Activated CD4-positive, alpha-beta T cell treated with anti-CD3 and anti-CD28 coated beads, Interleukin-2, Interleukin-4, amounts not matched to agents 100 ng/mL and 50 ng/mL, durations not matched to agents 16 hours and 8 hours (primary cell): ENCODE measurements at places on chromosomes 11 and 22.

DNA sequence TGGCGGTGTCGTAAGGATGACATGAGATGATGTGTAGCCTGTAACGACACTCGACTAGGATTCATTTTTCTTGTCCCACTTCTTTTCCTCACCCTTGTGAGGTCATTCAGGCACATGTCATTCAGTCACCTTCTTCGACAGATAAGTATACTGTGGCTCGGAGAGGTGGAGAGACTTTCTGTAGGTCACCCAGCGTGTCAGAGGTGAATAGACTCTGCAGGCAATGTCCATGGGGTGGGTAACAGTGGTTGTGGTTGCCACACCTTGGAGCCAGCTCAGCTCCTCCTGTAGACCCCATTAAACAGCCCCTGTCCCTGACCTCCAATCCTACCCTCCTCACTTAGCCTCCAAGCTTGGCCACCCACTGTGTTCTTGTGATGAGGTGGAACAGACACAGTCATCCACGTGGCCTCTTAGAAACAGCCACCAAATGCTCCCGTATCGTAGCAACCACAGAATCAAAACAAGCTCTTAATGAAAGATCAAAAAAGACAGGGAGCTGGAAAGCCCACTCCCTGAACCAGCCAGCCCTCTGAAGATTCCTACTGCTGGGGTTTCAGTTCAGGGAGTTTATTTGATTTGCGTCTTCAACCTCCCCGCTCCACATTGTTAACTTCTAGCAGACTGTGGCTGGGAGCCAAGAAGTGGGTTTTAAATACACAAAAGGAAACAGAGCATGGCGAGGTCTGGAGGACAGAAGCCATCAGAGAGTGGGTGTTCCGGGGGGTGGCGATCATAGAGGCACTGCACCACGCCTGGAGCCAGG, 89.0 kb upstream of the GRK3 start:
- no peak for DNase-seq

DNA sequence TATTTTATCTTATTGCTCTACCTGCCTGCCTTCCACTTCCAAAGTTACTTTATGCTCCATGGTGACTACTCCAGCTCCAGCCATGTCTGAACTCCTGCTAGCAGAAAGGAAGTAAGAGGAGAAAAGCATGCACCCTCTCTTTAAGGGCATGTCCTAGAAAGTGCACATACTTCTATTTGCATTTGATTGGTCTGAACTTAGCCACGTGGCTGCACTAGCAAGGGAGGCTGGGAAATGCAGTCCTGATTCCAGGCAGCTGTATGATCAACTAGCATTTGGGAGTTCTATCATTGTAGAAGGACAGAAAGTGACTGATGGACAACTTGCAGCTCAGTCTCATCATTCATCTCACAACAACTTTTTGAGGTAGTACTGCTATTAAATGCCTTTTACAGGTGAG, 515.7 kb downstream of the BUD13 start:
- DNase-seq: no peak

GRCh38 chr22:39469326-39469680, 12.5 kb downstream of the MGAT3 start:
- no peak for DNase-seq

DNA sequence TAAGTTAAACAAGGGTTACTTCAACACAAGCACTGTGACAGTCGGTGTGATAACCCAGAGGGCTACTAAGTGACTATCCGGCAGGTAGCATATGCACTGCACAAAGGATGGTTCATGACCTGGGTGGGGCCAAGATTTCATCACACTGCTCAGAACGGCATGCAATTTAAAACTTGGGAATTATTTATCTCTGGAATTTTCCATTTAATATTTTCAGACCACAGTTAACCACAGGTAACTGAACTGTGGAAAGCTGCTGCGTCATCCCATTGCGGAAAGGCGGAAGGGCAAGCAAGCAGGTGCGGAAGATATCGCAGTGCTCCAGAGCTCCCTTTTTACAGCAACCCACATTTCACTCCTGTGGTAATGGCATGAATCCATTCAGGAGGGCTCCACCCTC, 540.8 kb downstream of the INSC start:
- no peak for DNase-seq

- DNase-seq: no peak
These were observed 456.2 kb downstream of the BRD1 start for GRCh38 chr22:49371325-49372110.

- no peak for DNase-seq
These were observed 42.6 kb upstream of the IGSF9B start for GRCh38 chr11:133999355-133999754.

DNA sequence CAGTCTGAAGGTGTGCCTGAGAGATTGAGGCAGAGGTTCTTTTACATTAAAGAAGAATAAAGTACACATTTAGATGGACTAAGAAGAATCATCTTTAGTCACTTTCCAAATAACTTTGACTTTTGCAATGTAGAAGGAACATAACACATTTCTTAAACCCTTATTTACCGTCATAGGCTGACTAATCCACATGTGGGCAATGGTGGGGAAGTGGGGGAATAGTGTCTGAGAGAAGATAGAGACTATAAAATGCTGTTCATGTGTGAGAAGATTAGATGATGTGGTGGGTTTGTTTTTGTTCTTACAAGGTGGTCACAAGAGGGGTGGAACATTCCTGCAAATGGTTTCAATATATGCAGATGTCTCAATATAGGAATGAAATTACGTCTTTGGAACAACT, 1.8 kb downstream of the MS4A4A start:
- no peak for DNase-seq

DNA sequence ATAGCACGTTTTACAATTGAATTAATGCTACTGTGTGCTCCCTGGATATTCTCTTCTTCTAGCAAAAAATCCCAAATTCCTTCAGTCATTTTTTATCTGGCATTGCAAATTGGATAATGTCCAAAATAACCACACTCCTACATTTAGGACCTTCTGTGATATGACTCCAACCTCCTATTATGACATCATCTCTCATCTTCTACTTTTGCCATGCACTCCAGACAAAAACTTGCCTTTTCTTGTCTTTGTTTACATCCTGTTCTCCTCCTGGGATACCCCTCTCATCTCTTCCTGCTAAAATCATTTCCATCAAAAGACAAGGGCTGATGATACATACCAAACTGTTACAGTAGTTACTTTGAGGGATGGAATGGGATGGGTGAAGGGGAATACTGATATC, 20.6 kb upstream of the TMEM218 start:
- DNase-seq: no peak

GRCh38 chr11:75635066-75635862, 33.6 kb downstream of the MAP6 start:
- DNase-seq: no peak

DNA sequence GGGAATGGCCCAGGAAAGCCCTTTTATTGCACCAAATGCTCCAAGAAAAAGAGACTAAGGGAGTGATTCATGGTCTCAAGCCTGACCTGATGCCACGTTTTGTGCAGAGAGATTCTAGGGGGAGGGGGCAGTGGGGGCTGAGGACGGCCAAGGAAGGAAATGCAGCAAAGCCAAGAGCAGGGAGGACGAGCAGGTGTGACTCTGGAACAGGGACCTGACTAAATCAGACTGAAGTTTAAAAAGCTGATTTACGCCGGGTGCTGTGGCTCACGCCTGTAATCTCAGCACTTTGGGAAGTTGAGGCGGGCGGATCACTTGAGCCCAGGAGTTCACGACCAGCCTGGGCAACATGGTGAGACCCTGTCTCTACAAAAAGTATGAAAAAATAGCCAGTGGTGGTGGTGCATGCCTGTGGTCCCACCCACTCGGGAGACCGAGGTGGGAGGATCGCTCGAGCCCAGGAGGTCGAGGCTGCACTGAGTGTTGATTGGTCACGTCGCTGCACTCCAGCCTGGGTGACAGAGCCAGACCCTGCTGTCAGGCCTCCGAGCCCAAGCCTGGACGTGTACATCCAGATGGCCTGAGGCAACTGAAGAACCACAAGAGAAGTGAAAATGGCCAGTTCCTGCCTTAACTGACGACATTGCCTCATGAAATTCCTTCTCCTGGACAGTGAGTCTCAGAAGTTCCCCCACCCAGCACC, 10.8 kb upstream of the IFITM3 start:
- no peak for DNase-seq

DNA sequence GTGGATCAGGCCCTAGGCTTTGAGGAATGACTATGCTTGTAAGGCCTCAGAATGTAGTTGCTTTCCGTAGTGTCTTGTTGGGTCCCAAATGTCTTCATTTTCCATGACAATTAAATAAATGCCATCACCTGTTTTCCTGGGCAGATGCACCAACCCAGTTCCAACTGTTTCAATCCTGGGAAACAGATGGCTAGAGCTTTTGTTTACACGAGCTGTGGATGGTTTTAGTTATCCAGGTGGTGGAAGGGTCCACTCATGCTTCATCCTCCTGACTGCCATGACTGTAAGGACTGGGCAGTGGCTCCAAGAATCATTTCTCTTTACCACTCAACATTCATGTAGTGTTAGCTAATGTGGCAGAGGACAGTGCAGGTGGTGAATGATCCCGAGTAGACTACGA, 8.6 kb downstream of the RCN1 start:
- DNase-seq: no peak

DNA sequence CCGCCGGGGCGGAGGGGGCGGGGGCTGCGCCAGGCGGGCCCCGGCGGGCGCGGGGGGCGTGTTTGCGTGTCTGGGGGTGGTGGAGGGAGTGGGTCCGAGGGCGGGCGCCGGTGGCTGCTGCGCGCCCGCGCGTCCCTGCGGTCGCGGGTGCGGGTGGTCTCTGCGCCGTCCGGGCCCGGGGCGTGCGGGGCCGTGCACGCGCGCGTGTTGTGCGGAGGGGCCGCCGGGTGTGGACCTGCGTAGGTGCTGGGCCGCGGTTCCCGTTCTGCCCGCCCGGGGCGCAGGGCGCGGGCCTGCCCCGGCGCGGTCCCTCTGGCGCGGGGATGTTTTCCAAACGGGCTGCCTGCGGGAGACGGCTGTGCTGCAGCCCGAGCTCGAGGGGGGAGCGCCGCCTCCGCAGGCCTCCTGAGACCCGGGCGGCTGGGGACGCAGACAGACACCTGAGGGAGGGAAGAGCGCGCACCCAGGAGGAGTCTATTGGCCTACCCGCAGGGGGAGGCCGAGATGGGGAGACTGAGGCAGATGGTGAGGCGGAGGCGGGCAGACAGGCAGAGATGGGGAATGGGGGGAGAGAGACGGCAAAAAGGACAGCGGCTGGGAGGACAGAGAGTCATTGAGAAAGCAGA, 442 bp downstream of the PELI3 start:
- no peak for DNase-seq

DNA sequence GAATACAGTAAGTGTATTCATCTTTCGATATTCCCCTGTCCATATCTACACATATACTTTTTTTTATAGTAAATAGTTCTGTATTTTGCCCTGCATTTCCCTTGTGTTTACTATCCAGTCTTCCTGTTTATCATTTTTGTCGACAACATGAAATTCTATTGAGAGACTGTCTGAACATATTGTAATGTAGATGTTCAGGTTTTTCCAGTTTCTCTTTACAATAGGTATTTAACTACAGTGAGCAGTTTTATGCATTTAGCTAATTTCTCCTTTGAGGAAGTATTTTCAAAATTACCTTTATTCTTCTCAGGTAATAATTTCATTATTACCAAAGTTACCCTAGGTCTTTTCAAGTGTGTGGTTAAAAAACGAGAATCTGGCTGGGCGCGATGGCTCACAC, 16.7 kb downstream of the PIK3IP1 start:
- no peak for DNase-seq

DNA sequence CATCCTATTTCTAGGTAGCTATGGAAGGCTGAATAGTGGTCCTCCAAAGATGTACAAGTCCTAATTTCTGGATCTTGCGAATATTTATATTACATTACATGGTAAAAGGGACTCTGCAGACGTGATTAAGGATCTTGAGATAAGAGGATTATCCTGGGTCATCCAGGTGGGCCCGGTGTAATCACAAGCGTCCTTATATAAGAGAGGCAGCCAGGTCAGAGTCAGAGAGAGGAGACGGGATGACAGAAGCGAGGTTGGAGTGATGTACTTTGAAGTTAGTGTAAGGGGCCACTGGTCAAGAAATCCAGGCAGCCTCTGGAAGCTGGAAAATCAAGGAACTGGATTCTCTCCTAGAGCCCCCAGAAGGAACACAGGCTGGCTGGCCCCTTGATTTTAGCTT, 70.1 kb upstream of the MYOD1 start:
- no peak for DNase-seq

GRCh38 chr11:30143098-30143705, 87.6 kb upstream of the FSHB start:
- peak; percentile 54 for DNase-seq

DNA sequence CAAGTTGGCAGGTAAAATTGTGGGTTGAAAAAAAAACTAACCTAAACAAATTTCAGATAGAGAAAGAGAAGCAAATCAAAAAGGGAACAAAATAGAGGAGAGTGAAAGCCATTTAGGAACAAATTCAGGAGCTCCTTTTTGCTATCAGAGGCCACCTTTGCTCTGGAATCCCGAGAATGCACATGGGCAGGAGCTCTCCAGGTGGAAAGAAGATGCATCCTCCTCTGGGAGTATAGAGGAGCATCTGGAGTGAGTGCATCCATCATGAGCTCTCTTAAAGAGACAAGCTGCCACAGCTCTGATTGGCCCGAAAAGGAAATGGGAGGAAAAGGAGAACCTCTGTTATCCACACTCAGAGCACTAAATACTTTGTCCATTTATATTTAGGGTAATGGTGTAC, 26.3 kb downstream of the MRGPRX1 start:
- DNase-seq: no peak
